ENCODE measurements at places on chromosomes 6 and 20. TPM values are rescaled to one million over a fixed set of nuclear protein-coding genes. Genes with fewer than 3 reads are reported as not detected.

Gene COX7A2
- total RNA-seq: 465 TPM

Gene CASP8AP2
- 27.9 TPM for total RNA-seq

- no peak for DNase-seq
Observed at GRCh38 chr6:95489185-95489863, 88.0 kb upstream of the MANEA start.

GRCh38 chr20:47725248-47725973 is 59.9 kb downstream of the SULF2 start:
- peak; percentile 79 for DNase-seq

Gene SCUBE3
- total RNA-seq: 1.6 TPM

DNA sequence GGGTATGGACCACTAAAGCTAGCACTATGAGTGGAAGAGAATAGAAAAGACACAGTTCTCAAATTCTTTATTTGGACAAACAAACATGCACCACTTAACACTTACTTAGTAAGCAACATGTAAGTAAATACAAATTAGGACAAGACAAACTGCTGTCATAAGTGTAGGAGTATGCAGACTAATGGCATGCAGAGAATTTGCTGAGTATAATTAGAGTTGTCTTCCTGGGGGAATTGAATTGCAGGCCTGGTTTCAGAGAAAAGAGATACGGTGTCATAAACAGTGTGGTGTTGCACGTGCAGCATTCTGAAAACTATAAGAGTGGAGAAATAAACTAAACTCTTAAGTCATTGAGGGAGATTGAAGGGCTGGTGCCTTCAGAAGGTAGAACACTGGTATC is 125.2 kb upstream of the EYA4 start:
- DNase-seq: no peak

- no peak for DNase-seq
Observed at GRCh38 chr20:62209850-62210495, 10.1 kb downstream of the HRH3 start.

GRCh38 chr6:17871189-17871519 is 116.3 kb downstream of the KIF13A start:
- DNase-seq: no peak

Gene FABP7
- 5.9 TPM for total RNA-seq

Gene POLR1H
- 37.7 TPM for total RNA-seq

Gene NCOA7
- 14.4 TPM for total RNA-seq

Gene FILIP1
- 5.1 TPM for total RNA-seq

DNA sequence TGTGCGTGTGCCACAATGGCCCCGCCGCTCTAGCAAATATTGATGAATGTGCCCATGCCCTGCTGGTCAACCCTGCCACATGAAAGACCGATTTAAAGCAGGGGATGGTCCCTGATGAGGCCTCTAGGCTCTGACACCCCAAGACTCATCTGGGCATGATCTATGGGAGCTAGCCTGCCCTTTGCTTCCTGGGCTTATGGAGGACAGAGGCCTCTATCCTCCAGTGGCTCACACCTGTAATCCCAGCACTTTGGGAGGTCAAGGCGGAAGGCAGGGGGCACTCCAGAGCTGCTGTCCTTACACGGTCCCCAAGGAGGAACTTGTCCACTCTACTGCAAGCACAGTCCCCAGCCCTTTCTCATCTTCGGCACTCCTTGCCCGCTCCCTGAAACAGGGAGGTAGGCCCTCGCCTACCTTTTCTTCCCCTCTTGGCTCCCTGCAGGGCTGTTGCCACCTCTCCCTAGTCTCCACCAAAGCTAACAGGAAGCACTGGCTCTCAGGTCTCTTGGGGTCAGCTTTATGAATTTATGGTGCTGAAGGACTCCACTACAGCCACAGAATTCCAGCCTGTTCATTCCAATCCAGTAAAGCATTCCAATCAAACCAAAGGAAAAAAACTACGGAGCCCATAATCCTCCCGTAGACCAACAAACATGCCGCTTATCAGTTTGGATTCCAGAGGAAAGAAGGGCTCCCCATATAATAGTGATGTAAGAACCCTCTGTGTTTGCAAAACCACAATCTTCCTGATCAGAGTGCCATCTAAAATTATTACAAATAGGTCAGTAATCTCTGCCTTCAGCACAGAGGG is 48.7 kb upstream of the FOXQ1 start:
- peak; percentile 51 for DNase-seq

Gene KIAA1755
- 0.16 TPM for total RNA-seq

Gene PBX2
- total RNA-seq: 150 TPM

- no peak for DNase-seq
Observed at GRCh38 chr6:14000901-14001300, 76.1 kb downstream of the RNF182 start.

- DNase-seq: no peak
Observed at GRCh38 chr20:6482486-6482885, 285.0 kb upstream of the BMP2 start.

Gene FRK
- 0.18 TPM for total RNA-seq

DNA sequence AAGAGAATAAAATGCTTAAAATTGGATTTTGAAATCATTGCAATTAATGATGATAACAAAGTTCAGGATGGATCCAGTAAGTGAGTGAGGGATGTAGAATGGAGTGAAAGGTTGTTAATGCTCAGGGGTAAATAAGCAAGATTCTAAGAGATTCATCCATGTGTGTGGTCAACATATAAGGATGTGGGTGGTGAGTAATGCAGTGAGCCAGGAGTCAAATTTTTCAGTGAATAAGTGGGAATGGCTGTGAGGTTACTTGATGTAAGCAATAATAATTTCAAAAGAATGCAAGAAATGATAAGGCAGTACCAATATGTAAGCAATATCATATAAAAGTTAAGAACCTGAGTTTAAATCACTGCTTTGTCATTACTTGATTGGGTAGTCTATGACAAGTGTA is 207.5 kb upstream of the ADGRB3 start:
- DNase-seq: no peak

DNA sequence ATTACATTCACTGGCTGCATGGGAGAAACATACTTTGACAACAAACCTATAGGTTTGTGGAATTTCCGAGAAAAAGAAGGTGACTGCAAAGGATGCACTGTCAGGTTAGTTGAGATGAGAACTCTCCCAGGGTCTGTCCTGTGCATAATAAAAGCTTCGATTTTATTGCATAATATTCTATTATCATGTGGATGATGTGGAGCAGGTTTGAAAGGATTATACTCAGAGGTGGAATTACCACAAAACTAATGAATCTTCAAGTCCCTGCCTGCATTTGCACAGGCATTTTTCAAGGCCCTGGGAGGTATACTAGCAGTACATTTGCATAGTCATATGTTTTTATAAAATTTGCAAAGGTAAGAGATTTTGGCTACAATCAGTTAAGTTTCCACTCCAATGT is 249.8 kb downstream of the ARHGAP18 start:
- no peak for DNase-seq

Gene POM121L2
- total RNA-seq: 0.16 TPM

GRCh38 chr6:159232751-159233150 is 63.6 kb downstream of the FNDC1 start:
- DNase-seq: no peak

Gene ETV7
- total RNA-seq: 1.4 TPM

Gene SMLR1
- total RNA-seq: not detected

Gene MROH8
- 0.89 TPM for total RNA-seq

GRCh38 chr6:157219201-157220200 is 103.8 kb downstream of the TMEM242 start:
- no peak for DNase-seq

DNA sequence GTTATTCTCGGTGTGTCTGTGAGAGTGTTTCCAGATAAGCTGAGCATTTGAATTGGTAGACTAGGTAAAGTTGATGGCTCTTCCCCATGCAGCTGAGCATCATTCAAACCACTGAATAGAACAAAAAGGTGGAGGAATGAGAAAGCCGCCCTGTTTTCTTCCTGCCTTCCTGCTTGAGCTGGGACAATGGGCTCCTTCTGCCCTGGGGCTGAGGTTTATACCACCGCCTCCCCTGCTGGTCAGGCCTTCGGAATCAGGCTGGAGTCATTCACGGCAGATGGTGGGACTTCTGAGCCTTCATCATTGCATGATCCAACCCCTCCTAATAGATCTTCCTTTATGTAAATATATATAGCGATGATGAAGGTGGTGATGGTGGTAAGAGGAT is 124.9 kb downstream of the ANKRD60 start:
- no peak for DNase-seq

Gene ERVFRD-1
- not detected for total RNA-seq

Gene TXLNB
- 0.07 TPM for total RNA-seq
